ENCODE measurements at places on chromosomes 6 and 20.

- no peak for DNase-seq
Observed at GRCh38 chr6:140590641-140591040, 1216.2 kb upstream of the CITED2 start.

DNA sequence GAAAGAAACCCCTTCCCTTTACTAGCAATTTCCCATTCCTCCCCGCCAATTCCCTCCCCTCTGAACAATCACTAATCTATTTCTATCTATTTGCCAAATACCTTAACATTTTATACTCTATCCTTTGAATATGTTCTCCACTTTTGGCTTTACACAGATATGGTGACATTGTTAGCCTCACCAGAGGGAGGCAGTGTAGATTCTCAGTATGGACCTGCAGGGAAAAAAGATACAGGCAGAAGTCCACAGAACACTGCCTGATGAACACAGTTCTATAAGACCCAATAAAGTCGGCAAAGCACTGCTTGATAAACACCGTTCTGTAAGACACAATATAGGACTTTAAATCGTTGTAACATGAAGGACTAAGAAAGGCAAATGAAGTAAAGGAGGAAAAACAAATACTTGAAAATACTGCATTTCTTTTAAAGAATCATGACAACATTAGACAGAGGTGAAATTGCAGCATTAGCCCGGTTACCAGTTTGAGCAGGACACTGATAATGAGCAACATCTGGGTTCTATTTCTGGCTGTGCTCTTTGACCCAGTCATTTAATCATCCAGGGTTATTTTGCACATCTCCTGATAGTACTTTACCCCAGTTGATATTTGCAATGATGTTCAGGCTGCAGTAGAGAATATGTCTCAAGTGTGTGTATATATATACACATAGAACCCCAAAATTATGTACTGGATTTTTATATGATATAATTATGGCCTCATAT, 296.8 kb downstream of the UTRN start:
- no peak for DNase-seq

DNA sequence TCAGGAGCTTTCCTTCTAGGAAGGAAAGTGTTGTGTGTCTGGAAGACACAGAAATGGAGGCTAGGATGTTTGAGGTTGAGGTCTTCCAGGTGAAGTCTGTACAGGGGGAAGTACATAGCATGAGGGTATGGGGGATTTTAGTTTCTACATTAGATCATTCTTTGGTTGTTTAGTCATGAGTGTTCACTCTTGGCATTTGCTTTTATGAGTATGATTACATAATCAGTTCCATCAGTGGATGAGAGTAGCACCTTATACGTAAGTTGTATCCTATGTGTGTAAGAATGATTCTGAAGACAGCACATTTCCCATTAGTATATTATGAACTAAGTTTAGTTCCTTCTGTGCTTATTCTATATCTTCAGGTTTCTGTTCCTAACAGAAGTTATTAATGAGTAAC, 1.9 kb downstream of the CDYL start:
- DNase-seq = no peak

- DNase-seq = no peak
Observed at GRCh38 chr20:22836877-22837276, 198.2 kb upstream of the SSTR4 start.

GRCh38 chr20:19137641-19138040, 74.8 kb upstream of the SLC24A3 start:
- DNase-seq = no peak

- no peak for DNase-seq
Observed at GRCh38 chr6:127550403-127550802, 26.6 kb upstream of the C6orf58 start.

DNA sequence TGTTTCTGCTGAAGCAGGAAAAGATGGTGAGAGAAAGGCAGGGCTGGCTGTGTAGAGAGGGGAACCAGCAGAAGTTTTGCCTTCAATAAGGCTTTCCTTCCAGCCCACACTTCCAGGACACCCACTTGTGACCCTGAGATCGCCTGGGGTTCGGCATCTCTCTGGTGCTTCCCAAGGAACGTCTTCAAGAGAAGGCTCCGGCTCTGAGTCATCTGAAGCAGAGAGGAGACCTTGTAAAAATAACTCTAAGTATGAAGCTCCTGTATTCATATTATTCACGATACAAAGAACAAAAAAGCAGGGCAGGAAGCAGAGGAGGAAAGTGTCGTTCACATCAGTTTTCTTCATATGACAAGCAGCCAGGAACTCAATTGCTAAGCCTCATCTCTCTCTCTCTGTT, 95.4 kb upstream of the MRPS10 start:
- DNase-seq = no peak

DNA sequence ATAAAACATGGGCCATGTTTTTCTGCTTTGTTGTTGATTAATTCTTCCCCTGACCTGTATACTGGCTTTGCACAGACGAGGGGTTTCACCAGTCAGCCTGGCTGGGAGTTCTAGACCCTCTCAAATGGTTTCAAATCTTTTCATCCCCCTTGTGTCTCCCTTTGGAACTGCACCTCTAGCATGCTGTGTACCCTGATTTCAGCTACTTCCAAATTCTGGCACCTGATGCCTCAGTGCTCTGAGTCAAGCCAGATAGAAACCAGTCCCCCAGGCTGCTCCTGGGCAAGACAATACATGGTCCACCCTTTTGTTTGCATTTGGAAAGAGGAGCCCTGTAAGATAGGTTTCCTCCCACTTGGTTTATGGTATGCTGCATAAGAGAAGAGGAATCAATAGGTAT, 290.2 kb downstream of the BTBD3 start:
- DNase-seq = peak; percentile 10

GRCh38 chr6:30031381-30031780, 29.7 kb upstream of the POLR1H start:
- DNase-seq = no peak

DNA sequence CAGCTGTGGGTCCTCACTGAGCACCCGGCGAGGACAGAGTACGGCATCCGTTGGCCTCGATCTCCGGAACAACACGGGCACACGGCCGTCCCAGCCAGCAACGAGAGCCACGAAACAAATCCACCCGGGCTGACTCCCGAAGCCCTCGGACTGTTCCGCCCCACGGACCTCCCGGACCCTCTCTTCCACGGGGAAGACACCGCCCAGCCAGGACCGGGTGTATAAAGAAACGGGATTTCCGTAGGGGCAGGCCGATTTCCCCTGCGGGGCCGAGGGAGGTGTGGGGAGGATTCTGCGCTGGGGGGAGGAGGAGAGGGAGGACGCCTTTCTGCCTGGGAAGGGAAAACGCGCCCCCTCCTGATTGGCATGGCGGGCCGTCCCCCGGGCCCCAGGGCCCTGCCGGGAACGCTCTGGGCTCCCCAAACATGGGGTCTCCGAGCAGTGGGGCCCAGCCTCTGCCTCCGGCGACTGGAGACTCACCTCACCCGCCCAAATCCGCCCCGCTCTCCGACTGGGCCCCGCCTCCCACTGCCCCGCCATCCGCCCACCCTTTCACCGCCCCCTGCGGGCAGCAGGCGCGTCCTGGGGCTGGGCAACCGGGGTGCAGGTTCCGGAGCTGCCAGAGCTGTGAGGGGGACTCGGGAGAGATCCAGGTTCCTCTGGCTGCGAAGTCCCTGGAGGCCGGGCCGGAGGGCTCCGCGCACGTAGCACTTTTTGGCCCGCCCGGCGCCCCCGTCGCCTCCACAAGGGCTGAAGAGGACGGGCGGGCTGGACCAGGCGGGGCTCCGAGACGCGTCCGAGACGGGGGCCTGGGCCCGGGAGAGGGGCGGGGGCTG, 679 bp upstream of the PPDPF start:
- peak; percentile 9 for DNase-seq

DNA sequence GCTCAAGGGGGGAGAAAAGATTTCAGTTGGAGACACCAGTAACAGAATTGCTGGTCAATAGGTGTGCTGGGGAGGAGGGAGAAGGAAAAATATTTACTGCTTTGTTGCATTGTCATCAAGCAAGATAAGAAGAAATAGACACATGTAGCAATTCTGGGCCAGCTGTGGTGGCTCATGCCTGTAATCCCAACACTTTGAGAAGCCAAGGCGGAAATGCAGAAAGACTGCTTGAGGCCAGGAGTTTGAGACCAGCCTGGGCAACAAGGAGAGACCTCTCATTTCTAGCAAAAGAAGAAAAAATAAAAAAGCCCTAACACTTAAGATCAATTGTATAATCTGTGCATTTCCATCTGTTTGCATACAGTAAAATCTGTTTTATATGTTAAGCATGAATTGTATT, 126.6 kb downstream of the ZFP64 start:
- DNase-seq = no peak

GRCh38 chr6:129694036-129694435, 15.9 kb downstream of the ARHGAP18 start:
- DNase-seq = no peak

GRCh38 chr20:37907677-37908401, 4.9 kb downstream of the VSTM2L start:
- DNase-seq = peak; percentile 53

DNA sequence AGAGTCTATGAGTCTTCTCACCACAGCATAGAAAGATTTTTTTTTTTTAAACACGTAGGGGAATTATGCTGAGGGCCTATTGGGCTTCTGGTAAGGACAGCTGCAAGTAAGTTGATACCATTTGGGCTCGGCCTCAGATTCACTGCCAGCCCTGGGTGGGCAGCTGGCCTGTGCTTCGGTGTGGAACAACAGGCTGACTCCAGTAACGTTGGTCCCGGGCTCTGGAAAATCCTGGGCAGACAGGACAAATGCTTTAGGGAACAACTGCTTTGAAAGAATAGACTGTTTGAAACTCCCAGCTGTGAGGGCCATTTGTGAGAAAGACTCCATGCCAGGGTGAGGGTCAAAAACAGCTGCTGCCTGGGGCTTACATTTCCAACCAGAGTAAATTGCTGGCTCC, 366.5 kb downstream of the QKI start:
- DNase-seq = no peak

DNA sequence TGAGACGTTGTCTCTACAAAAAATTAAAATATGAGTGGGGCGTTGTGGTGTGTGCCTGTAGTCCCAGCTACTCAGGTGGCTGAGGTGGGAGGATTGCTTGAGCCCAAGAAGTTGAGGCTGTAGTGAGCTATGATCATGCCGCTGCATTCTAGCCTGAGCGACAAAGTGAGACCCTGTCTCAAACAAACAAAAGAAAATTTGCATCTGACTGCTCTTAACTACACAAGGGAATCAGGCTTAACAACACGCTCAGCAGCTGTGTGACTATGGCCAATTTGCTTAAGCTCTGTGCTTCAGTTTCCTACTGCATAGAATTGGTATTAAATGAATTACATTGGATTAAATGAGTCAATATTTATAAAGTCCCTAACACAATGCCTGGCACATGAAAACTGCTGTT, 24.3 kb upstream of the MRPS10 start:
- no peak for DNase-seq

- no peak for DNase-seq
Observed at GRCh38 chr6:509676-510075, 118.1 kb downstream of the IRF4 start.

- no peak for DNase-seq
Observed at GRCh38 chr6:79544299-79544927, 7.2 kb upstream of the LCA5 start.

- DNase-seq = no peak
Observed at GRCh38 chr6:36309203-36309602, 27.5 kb downstream of the BNIP5 start.

DNA sequence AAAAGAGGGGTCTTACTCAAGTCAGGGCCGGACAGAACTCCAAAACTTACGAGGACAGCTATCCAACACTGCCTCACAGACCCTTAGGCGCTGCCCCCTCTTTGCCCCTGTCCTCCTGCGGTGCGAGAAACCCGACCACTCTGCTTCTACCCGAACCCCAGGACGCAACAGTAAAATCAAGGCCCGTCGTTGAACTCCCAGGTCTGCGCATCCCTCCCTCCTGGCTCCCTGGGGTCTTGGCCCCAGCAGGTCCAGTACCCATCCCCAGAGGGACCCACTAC, 6.4 kb downstream of the OLIG3 start:
- no peak for DNase-seq

DNA sequence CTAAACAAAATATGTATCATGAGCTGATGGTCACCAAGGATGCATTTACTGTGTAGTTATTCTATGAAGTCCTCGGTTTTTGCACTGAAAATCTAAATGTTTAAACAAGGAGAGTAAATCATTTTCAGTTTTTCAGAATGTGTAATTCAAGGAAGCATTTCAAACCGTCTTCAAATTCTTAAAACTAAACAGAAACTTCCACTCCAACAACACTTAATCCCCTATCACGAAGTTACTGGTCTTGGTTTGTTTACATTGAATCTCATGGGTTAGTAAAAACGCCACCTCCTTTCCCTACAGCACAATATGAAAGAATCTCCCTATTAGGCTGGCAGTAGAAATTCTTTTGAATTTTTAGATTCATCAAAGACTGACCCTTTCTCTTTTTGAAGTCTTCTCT, 192.9 kb downstream of the AIG1 start:
- no peak for DNase-seq

DNA sequence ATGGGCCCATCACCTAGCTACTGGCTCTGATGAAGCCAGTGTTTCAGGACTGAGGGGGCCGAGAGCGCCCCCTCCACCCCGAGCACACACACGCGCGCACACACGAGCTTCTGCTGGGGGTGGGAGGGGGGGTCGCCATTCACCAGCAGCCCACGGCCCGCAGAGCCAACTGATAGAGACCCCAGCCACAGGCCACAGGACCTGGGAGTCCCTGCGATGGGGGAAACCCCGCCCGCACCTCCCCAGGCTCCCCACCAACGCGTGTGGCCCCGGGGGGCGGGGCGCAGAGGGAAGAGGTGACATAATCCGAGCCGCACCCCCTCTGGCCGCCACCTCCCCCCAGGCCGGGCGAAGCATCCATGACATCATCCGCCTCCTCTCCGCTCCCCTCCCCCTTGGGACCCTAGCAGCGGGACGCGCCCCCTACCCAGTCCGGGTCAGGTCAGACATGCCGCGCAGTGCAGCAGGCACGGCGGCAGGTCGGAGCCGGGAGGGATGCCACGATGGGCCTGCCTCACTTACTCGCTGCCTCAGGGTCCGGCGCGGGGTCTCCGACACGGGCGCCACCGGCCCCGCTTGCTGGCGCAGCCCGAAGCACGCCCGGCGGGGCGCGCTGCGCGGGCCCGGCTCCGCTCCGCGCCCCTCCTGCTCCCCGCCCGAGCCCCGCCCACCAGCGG, at the start of gene LZTS3:
TSS of gene LZTS3 (minus strand) at position 617 of the 677 bp plus-strand sequence. CDS start 6,386 bp downstream, outside the sequence.
- DNase-seq = no peak

- peak; percentile 4 for DNase-seq
Observed at GRCh38 chr6:51028276-51028675, 209.6 kb downstream of the TFAP2B start.

DNA sequence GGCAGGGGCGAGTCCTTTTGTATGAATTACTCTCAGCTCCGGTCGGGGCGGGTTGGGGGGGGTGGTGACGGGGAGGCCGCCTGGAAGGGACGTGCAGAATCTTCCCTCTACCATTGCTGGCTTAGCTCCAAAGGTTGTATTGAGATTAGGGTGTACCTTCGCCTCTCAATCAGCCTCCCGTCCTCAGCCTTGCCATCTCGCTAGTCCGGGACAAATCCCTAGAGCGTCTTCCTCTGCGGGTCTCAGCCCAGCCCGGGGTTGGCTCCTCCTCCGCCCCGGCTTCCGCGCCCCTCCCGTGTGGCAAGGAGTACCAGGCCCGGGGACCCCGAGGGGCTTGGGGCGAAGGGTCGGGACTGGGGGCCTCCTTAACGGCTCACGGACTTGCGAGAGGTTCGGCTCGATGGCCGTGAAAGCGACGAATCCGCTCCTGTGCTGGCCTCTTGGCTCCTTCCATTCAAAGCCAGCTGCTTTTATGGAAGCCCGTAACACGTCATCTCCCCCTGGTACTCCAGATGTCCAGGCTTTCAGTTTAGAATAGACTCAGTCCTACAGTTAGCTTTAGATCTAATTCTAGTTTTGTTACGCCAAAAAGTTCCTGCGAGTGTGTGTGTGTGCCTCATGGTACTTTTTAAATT, 636 bp upstream of the EEF1A1 start:
- DNase-seq = peak; percentile 60

GRCh38 chr6:158347335-158347734, 35.1 kb downstream of the TULP4 start:
- no peak for DNase-seq

Measured in fibroblast of skin of left biceps (primary cell).